ENCODE measurements at places on chromosomes 3 and 15. TPM values are rescaled to one million over a fixed set of nuclear protein-coding genes. Genes with fewer than 3 reads are reported as not detected.

Gene ALG1L2
- not detected for total RNA-seq

Gene CHRNB4
- total RNA-seq, result not detected

Gene ERICH6
- 0.03 TPM for total RNA-seq

Gene ITIH1
- 0.17 TPM for total RNA-seq

Gene MRPL47
- total RNA-seq, result 19.6 TPM

Gene PRR20G
- total RNA-seq, result not detected

Gene U2SURP
- 37.7 TPM for total RNA-seq

Gene GOLGA8T
- total RNA-seq, result 0.17 TPM

Gene SNX33
- 55.1 TPM for total RNA-seq

Gene PCLAF
- total RNA-seq, result 18.4 TPM

Gene MTHFS
- 5.0 TPM for total RNA-seq

Gene SLC27A2
- 0.26 TPM for total RNA-seq

Gene ARF4
- total RNA-seq, result 359 TPM

Gene FMN1
- 2.5 TPM for total RNA-seq

Gene CLDN1
- 4.1 TPM for total RNA-seq

Gene UBE2Q2
- total RNA-seq, result 61.5 TPM

Gene NPTN
- 213 TPM for total RNA-seq

Gene CCR3
- total RNA-seq, result not detected

Gene ALDH1A3
- total RNA-seq, result 31.0 TPM

Gene TMEM207
- not detected for total RNA-seq

Gene SPATA12
- not detected for total RNA-seq

Gene REC114
- not detected for total RNA-seq

Gene GFM1
- total RNA-seq, result 46.0 TPM

Gene SLC12A1
- total RNA-seq, result not detected

Gene KLHDC8B
- total RNA-seq, result 31.7 TPM

Gene KIF7
- total RNA-seq, result 14.3 TPM

Gene AGBL1
- total RNA-seq, result not detected

Gene SUSD5
- 8.4 TPM for total RNA-seq

Gene ZNF80
- not detected for total RNA-seq

Gene SLC2A2
- total RNA-seq, result not detected

Gene CCDC13
- 0.36 TPM for total RNA-seq

Gene C3orf49
- not detected for total RNA-seq

Measured in smooth muscle cell of the pulmonary artery (primary cell).